ENCODE measurements at places on chromosomes 1 and 21. TPM values are rescaled to one million over a fixed set of nuclear protein-coding genes. Genes with fewer than 3 reads are reported as not detected.

Gene ACTN2
- total RNA-seq: 0.44 TPM

Gene S100A12
- total RNA-seq: not detected

Gene PLEKHN1
- total RNA-seq: 1.4 TPM

DNA sequence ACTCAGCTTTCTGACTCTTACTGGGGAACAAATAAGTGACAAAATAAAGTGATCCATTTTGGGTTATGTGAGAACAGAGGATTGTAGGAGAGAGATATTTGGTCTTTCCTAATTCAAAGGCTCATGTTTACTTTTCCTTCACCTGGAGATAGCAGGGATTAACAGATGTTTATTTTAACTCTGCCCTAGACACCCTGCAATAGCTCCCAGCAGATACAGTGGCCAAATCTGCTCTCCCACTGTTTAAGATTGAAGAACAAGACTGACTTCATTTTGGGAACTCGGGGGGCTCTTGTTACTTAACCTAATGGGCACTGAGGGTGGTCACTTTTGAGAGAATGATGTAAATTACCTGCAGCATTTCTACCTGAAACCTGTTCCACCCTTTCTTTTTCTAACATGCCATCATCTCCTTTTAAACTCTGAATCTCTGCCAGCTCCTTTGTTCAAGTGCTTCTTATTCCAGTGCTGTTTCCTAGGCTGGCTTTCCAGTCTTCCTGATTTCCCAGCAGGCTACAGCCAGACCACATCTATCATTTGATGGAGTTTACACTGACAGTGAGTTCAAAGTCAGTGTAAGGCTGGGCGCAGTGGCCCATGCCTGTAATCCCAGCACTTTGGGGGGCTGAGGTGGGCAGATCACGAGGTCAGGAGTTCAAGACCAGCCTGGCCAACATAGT is 90.0 kb downstream of the SELENOF start:
- DNase-seq: no peak
- no peak overlapping the region for H3K27ac ChIP-seq
- peaks cover 14% of the 10 kb centered on the region for H3K27me3 ChIP-seq
- no peaks in the 10 kb centered on the region for H3K36me3 ChIP-seq

- no peak overlapping the region for H3K27ac ChIP-seq
- no peaks in the 10 kb centered on the region for H3K4me1 ChIP-seq
- H3K27me3 ChIP-seq: no peaks in the 10 kb centered on the region
- H3K4me3 ChIP-seq: no peak overlapping the region
- no peak for DNase-seq
Observed at GRCh38 chr1:95903060-95903459, 669.0 kb downstream of the RWDD3 start.

- H3K27ac ChIP-seq: no peak overlapping the region
- no peaks in the 10 kb centered on the region for H3K4me1 ChIP-seq
- H3K27me3 ChIP-seq: no peaks in the 10 kb centered on the region
- DNase-seq: no peak
- H3K36me3 ChIP-seq: no peaks in the 10 kb centered on the region
- H3K4me3 ChIP-seq: no peak overlapping the region
Observed at GRCh38 chr1:18883079-18883478, 19.3 kb downstream of the ALDH4A1 start.

- H3K36me3 ChIP-seq: no peaks in the 10 kb centered on the region
- DNase-seq: peak; percentile 17
- H3K4me1 ChIP-seq: peaks cover 10% of the 10 kb centered on the region
- H3K27me3 ChIP-seq: no peaks in the 10 kb centered on the region
Observed at GRCh38 chr21:24428591-24429199, 1178.6 kb downstream of the MRPL39 start.

GRCh38 chr1:163655565-163655964 is 333.8 kb downstream of the NUF2 start:
- DNase-seq: no peak
- no peak overlapping the region for H3K4me3 ChIP-seq
- H3K4me1 ChIP-seq: no peaks in the 10 kb centered on the region
- no peaks in the 10 kb centered on the region for H3K36me3 ChIP-seq
- no peak overlapping the region for H3K27ac ChIP-seq
- peaks cover 2% of the 10 kb centered on the region for H3K27me3 ChIP-seq

DNA sequence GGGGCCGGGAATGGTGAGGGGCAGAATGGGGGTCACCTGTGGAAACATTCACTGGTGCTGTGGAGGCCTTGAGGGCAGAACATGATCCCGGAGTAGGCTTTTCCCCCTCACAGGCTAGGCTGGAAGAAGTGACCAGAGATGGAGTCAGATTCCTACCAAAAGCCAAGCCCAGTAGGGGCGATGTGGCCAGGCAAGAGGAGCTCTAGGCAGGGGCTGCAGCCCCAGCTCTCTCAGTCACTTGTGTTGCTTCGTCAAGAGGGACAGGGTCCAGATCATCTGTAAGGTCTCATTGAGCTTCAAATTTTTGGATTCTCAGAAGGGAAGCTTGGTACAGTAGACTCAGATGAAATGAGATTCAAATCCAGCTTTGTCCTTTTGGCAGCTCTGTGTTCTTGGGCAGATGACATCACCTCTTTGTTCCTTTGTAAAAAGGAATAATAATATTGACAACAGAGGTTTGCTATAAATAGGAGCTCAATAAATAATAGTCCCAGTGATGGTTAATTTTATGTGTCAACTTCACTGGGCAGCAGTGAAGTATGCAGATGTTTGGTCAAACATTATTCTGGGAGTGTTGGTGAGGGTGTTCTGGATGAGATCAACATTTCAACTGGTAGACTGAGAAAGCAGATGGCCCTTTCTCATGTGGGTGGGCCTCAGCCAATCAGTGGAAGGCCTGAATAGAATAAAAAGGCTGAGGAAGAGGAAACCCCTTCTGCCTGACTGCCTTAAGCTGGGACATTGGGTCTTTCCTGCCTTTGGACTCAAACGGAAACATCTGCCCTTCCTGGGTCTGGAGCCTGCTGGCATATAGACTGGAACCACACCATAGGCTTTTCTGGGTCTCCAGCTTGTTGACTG is 324.7 kb upstream of the USP24 start:
- H3K4me3 ChIP-seq: no peak overlapping the region
- H3K27me3 ChIP-seq: no peaks in the 10 kb centered on the region
- no peak overlapping the region for H3K27ac ChIP-seq
- no peaks in the 10 kb centered on the region for H3K4me1 ChIP-seq
- H3K36me3 ChIP-seq: no peaks in the 10 kb centered on the region
- no peak for DNase-seq
